Stimulated activated CD4-positive, alpha-beta T cell treated with anti-CD3 and anti-CD28 coated beads, Interleukin-1b, Interleukin-23, amount 100 ng/mL, for 4 hours (primary cell): ENCODE measurements at places on chromosomes 11 and 22.

DNA sequence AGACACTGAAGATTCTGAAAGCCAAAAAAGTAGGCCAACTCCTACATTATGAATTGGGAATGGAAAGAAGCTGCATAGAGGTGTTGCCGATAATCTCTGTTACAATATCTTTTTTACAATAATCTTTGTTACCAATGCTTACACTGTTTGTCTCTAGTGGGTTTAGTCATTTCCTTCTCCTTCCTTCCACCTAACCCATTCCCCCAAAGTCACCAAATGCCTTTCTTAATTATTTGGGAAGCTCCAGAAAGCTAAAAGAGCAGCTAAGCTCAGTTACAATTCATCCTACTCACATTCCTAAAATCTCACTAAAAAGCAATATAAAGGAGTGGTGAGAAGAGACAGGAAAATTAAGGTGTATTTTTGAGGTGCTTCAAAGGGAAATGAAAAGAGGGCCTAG, 313.7 kb downstream of the SWAP70 start:
- DNase-seq = no peak

DNA sequence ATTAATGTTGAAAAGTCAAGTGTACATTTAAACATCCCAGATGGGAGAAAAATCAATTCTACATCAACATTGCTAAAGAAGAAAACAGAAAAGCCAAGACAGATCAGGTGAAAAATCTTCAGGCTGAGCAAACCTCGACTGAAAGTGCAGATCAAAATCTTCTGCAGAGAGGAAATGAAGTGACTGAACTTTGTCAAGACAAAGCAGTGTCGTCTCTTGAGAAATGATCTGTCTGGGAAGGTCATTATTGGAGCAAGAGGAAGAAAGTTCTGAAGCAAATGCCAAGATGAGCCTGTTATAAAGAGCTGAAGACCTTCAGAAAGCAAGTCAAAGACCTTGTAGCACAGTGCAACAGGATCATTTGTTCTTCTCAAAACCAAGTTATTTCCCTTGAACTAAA, 5.8 kb upstream of the PLEKHB1 start:
- DNase-seq = no peak

- DNase-seq = no peak
These were observed 19.8 kb downstream of the FBLN1 start for GRCh38 chr22:45522462-45522861.

DNA sequence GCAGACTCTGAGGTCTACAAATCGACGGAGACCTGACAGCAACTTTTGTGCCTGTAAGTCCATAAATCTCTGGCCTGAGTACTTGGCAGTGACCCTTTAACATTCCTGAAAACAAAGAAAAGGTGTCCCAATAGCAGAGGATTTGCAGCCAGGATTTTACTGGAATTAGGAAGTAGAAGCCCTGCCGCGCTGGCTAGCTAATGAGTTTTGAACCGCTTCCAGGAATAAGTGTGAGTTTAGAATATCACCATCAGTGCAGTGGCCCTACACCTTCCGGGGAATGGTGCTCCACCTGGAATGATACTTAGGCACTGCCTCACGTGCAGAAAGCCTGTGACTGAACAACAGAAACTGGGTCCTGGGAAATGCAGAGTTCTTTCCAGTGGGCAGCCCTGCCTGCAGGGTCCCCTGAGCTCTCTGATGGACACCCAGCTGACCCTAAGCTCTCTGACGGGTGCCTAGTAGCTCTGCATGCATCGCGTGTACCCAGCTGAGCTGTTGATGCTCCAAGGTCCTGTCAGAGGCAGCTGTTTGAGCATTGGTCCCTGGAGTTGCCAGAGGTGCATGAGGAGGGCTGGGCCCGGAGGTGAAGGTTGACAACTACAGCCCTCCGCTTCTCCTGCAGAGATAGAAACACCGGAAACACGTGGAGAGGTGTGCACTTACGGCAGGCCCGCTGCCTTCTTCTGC, 380.9 kb downstream of the TBC1D22A start:
- DNase-seq = no peak

DNA sequence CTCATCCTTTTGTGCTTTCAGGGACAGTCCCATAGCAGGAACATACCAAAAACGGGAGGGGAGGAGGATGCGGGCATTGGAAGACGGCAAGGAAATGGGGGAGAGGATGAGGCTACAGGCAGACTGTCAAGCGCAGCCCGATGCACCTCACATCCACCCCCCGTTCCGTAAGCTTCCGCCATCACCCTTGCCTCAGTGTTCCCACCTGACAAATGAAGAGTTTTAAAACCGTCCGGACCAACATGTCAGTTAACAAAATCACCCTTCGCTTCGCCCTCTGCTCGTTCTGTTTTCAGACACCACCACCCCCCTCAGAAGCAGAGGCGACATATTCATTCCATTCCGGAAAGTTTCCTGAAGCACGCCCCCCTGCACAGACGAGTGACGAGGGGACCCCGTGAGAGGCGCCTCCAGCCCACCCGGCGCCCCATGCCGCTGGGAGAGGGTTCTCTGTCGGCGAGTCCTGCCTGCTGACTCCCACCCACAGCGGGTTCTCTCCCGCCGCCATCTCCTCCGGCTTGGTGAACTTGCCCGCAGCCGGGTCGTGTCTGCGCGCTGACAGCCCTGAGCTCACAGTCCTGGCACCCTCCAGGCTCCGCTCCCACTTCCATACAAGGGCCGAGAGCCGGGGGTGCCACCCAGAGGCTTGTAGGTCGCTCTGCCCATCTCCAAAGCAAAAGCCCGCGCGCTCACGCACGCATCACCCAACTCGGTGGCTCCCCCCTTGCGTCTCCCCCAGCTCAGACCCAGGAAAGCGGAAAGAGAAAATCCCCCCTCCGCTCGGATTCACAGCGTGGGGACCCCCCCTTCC, 1.5 kb downstream of the IGSF9B start:
- DNase-seq = no peak

GRCh38 chr11:12784445-12784844, 110.2 kb downstream of the TEAD1 start:
- no peak for DNase-seq

DNA sequence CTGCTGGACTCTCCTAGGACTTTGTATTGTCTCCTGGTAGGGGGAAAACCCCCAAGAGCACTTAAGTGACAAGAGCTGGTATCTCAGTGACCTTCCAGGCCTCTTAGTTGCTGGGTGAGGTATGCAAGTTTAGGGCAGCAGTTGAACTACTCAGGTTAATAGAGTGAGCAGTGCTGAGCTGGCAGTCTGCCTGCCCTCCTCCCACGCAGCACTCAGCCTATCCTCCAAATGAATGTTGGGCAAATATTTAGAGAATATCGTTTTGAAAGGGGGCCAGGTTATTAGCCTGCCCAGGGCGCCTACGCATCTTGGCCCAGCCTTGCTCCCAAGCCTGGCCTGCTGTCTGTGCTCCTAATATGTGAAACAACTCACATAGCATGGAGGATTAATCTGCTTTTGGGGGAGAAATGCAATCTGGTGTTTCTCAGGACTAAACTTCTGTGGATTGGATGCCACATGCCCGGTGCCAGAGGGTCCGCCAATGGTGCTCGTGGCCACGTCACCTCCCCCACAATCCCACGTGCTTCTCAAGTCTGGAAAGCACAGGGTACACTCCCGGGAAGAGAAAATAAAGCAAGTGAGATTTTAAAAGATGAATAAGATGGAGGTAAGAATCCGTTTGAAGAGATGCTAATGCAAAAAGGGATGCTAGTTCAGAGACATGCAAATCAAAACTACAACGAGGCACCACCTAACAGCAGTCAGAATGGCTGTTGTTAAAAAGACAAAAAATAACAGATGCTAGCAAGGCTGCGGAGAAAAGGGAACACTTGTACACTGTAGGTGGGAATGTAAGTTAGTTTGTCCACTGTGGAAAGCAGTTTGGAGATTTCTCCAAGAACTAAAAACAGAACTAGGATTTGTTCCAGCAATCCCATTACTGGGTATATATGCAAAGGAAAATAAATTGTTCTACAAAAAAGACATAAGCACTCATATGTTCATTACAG, 67.7 kb downstream of the SPON1 start:
- DNase-seq = no peak
